ENCODE measurements at places on chromosomes 16 and 17.
A peak's percentile ranks its signal among the peaks of the same experiment; 100 is the strongest.

GRCh38 chr16:71555230-71555891 lies 21.5 kb downstream of the TAT start:
- no peak for DNase-seq

DNA sequence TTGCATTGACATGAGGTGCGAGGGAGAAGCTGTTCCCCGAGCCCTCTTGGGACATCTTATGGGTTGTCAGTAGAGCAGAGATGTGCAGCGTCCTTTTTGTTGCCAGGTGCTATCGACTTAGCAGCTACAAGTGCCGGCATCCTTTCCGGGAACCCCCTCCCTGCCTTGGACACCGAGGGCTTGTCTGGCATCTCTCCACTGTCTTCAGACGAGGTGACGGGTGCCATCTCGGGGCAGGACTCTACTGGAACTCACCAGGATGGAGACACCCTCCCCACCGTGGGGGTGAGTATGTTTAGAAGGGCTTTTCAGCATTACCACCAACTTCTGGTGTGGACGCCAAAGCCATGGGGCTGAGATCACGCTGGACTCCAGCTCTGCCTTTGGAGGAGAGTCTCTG lies 11.8 kb upstream of the JPT2 start:
- no peak for DNase-seq

DNA sequence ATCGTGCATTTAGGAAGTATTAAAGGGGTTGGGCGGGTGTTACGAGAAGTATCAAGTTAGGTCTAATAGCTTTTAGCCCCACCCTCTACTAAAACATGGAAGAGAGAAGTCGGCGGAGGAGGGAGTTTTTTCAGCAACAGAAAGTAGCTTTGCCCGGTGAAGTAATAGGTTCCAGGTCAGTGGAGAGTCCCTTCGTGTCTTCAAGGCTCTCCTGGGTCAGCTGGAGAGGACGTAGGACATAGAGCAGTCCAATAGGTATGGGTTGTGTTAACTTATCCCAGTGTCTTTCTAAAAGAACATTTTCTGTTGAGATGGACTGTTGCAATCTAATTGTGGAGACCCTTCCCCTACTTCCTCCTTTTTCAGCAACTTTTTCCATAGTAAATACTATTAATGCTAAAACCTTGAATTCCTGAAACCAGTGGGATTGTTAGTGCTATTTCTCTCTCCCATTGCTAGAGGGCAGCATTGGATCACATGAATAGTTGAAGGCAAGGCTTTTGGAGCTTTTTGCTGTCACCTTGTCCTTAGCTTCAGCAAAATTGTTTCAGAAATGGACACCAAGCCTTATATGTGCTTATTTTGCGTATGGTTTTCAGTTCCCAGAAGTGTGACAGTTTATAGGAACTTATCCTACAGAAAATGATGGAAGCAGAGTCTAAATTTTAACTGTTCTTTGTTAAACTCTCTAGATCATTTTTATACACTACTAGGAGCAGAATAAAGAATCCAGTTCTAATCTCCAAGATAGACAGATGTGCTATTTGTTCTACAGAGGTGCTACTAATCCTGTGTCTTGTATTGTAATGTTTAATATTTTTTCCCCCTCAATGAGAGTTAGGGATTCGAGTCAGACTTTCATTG lies 38.4 kb downstream of the UTP18 start:
- no peak for DNase-seq

DNA sequence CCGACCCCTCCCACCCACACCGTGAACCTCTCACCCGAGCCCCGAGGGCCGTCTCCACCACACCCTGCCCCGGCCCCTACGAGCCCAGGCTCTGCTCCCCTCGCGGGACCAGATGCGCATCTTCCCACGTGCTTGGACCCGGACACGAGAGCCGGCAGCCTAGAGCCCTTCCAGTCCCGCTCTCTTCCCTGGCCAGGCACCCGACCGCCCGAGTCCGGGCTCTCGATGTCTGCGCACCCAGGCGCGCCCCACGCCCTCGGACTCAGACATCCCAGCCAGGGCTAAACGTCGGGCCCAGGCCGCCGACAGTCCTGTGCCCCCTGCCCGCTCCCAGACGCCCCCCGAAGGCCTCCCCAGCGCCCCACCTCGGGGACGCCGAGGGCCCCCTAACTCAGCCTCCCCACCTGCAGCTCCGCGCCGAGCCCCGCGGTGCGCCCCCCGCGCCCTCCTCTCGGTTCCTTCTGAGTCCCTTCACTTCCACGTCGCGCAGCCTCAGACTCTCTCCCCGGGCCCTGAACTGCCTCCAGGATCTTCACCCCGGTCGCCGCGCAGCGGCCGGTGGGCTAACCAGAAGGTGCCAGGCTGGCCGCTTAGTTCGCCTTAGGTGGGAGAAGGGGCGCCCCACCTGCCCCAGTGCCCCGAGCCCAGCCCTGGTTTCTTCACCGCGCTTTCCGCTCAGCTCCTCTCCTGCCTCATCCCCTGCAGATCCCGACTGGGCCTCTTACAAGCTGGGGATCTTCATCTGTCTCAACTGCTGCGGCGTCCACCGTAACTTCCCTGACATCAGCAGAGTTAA lies 688 bp downstream of the ADAP2 start:
- DNase-seq = no peak

DNA sequence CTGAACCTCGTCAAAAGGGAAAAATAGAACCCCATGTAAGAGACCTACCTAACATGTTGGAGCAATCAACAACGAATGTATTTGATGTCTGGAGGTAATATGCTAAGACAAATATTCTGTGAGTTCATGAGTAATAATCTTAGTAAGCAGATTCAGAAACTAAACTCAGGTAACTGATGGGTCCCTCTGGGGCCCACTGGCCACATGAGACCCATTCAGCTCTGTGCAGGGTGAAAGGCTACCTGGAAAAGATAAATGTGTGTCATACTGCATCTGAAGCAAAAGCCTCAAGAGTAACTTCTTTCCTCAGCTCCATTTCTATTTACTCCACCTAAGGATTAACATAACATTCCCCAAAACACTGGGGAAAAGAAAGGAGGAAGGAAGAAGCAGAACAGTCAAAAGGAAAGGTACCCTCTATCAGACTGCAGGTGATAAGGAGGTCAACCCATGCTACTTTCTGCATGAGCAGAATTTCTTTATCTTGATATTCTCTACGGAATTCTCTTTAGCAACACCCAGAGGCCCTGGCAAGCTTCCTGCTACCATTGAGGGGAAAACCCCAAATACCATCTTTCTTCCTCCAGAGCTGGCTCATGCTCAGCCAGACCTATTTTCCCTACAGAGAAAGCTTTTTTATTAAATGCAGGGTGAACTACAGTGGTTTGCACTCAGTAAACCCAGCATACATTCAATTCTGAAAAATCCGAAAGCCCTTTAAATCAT lies 37.7 kb upstream of the ABCA6 start:
- DNase-seq = no peak

DNA sequence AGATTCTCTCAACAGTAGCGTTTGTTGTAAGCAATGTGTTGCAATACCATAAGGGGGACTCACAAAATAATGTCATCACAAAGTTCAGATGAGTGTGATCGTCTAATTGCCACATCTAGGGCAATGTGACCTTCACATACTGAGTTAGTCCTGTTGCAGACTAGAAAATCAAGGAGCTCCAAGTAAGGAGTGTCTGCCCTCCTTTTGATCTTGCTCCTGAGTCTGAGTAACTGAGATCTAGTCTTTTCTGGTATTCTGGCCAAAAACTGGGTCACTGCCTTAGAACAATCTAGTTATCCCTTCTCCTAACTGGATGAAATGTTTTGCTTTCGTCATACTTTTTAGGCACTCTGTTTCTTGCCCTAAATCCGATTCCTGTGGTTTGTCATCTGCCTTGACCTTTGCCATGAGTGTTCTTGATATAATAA lies 712.1 kb downstream of the CDH11 start:
- no peak for DNase-seq

GRCh38 chr16:86384980-86385379 lies 125.3 kb upstream of the FOXF1 start:
- DNase-seq = no peak

DNA sequence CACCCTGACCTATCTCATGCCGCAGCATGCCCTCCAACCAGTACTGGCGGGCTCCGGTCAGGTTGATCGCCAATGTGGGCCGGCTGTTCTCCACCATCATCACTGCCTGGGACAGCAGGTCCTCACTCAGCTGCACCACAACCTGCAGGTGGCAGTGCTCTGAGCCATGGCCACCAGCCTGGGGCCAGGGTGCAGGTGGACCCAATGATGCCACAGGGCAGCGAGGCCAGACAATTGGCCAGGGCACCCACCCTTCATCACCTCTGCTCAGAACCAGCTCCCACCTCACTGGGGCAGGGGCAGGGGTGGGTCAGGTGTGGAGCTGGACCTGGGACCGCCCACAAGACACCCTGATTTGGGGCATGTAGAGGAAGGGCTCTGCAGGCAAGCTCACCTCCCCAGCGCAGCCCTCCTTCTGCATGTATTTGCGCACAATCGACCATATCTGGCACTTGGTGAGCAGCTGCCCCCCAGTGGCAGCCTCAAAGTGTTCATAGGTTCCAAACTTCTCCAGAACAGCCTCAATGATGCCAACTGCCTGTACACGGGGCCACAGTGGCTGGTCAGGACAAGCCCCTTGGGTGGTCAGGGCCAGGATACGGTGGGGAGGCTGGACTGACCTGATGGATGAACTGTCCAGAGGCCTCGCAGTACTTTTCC lies 4.2 kb downstream of the MATCAP1 start:
- DNase-seq = no peak

- DNase-seq = no peak
Observed at GRCh38 chr16:15464401-15465186, 30.2 kb downstream of the BMERB1 start.

- DNase-seq = peak; percentile 13
Observed at GRCh38 chr17:67421869-67422273, 44.8 kb downstream of the PITPNC1 start.

All from activated T-cell treated with anti-CD3 and anti-CD28 coated beads for 1 hour (primary cell).